Activated T-cell treated with anti-CD3 and anti-CD28 coated beads, Interleukin-2, amount 50 U/mL, for 24 hours (primary cell): ENCODE measurements at places on chromosomes 11 and 22.

- no peak for DNase-seq
Measured at GRCh38 chr11:122375687-122376399, 259.8 kb upstream of the BLID start.

DNA sequence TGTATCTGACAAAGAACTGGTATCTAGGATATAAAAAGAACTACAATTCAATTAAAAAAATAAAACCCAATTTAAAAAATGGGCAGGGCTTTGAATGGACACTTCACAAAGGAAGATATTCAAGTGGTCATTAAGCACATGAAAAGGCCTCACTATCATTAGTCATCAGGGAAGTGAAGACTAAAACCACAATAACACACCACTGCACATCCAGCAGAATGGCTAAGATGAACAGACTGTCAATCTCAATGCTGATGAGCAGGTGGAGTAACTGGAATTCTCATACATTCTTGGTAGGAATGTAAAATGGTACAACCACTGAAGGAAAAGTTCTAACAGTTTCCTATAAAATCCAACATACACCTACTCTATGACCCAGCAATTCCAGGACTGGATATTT, 8.9 kb downstream of the HPS4 start:
- DNase-seq = no peak

GRCh38 chr11:67434395-67434881, 3.0 kb downstream of the PTPRCAP start:
- DNase-seq = peak; percentile 68

DNA sequence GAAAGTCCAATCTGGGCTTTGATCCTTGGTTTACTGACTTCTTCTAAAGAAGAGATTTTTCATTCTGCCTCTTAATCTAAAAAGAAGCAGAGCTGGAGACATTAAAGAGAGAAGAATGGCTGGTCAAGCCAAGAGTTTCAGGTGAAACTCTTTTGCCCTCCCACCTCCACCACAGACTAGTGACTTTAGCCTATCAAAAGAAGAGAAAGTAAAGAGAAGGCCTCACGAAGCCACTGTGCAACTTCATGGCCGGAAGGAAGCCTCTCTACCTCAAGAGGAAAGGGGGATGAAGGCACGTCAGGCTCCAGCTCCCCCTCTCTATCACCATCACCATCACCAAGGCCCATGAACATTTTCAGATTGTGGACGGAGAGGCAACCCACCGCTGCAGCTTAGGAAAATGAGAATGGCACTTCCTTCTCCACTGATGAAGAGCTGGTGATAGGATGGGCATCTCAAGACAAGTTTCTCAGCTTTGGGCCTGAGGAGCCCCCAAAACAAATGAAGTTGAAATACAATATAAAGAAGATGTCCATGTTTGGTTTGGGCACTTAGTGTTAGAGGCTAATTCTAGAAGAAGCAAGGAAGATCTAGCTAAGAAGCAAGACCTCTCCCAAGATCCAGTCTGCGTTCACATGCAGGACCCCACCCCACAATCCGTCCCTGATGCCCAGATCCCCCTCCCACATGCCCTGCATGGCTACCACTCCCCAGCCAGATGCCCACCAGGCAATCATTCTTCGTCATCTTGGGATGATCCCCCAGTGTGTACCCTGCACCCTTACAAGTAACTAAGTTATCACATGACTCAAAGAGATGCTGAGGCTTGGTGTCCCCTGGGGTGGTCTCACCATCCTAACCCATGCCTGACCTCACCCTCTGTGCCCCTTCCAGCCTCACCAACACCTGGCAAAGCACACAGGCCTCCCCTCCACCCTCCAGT, 52.6 kb downstream of the IGSF9B start:
- peak; percentile 26 for DNase-seq

GRCh38 chr11:111400595-111400994, 21.5 kb upstream of the POU2AF1 start:
- no peak for DNase-seq
